ENCODE measurements at places on chromosomes 3 and 15.

DNA sequence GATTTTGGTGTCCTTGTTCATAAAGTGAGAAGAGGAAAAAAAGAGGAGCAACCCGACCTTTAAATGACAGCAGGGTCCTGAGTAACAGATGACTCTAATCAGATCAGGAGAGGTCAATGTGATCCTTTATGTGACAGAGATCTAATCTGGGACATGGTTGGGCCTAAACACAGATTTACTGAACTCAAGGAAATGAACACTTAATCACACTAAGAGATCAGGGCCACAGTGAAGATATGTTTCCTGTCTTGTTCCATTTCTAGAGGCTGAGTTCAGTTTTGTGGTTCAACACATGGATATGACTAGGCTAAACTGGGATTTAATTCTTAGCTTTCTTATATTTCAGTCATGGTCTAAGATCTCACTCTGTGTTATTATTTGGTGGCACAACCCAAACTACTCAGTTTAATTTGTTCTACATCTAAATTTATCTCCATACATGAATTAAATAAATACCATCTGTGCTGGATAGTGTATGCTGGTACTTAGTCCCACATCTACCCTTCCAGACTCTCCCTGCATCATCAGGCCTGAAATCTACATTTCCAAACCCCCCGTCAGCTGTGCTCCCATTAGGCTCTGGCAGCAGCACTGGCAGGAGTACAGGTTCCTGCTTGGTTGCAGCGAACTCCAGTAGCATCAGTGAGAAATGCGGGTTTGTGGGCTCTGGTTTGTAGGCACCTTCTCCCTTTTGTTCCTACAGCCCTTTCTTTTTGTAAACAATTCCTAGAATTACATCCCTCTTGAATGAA lies 22.6 kb downstream of the SFMBT1 start:
- DNase-seq = no peak

DNA sequence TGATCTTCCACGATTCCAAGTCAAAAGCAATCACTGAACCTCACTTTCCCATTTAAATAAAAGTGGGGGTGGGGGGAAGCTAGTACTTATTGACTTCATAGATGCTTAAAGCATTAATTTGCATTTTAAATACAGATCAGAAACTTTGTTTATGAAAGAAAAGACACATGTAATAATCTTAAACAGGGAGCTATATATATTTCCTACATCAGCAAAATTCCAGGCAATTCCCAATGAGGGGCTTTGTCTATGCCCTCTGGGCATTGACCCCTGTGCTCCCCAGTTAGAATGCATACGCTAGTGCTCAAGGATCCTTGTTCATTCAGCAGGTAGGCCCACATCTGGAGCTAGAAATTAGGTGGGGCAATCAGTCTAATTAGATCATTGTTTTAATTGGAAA lies 20.0 kb downstream of the SERPINI2 start:
- no peak for DNase-seq

DNA sequence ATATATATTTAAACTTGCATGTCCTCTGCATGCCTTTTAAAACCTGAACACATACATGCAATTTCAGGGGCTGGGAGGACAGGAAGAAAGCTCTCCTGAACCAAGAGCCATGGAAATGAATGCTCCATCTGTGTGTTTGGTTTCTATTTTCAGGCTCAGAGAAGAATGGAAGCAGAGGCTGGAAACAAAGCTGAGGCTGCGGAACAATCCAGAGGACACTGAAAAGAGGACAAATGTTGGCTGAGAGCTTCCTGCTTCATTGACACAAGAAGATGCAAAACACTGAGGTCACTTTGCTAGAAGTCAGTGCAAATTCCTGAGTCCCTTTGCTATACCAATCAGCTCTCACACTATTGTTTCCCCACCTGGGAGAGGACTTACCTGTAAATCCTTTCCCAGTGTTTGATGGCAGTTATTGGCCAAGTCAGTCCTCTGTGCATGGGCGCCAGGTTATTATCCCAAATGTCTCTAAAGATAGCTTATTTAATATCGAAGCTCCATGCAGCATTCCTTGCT lies 12.7 kb downstream of the FAM240A start:
- no peak for DNase-seq

GRCh38 chr3:113714702-113715101 lies 18.3 kb upstream of the USF3 start:
- DNase-seq = no peak

GRCh38 chr3:176328198-176328597 lies 869.1 kb downstream of the TBL1XR1 start:
- DNase-seq = no peak

Data from activated T-cell treated with anti-CD3 and anti-CD28 coated beads for 4 hours (primary cell).